ENCODE measurements at places on chromosomes 7 and 10.

- DNase-seq = no peak
Measured at GRCh38 chr7:137987563-137987962, 14.3 kb downstream of the CREB3L2 start.

DNA sequence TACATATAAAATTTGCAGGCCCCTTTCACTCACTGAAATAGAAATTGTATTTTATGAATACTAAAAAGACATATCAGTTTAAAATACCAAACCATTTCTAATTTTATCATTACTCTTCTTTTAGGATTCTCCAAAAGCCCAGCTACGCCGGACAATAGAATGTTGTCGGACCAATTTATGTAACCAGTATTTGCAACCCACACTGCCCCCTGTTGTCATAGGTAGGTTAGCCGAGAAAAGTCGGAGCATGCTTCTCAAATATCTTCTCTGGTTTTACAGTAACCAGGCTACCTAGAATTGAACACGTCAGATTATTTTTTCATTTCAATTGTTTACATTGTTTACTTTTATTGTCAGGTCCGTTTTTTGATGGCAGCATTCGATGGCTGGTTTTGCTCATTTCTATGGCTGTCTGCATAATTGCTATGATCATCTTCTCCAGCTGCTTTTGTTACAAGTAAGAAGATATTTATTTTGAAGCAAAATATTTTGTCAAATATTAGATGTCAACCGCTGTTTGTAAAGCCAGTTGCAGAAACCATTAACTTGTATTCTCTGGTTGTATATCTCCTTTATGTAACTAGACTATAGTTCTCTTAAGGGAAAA is 57.6 kb downstream of the MMRN2 start:
- no peak for DNase-seq

DNA sequence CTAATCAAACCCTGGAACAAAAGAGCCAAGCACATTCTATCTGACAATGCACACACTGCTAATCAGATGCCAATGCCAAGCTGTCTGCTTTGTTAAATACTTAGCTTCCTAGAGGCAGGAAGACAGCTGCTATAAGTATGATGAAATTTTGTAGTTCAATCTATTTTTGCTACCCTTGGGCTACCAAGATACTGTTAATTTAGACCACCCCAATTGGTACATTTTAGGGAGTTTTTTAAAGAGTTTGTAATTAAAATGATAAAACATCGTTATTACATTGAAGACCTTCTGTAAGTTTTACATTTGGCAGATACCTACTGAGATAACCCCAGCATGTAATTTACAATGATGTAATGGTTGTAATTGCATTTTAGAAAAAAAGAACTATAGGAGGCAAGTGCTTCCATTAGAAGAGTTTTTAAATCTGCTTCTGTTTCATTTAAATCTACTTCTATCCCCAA is 268.5 kb downstream of the ADK start:
- no peak for DNase-seq

- no peak for DNase-seq
Measured at GRCh38 chr7:40881405-40881926, 746.7 kb downstream of the SUGCT start.

All from T-cell (primary cell).